Osteoblast (primary cell): ENCODE measurements at places on chromosomes 2 and 18. TPM values are rescaled to one million over a fixed set of nuclear protein-coding genes. Genes with fewer than 3 reads are reported as not detected.

Gene PSMD1
- total RNA-seq, result 112 TPM in 2 replicates

Gene DCDC2C
- total RNA-seq, result not detected in 2 replicates

Gene ACKR3
- total RNA-seq, result 18.8 and 26.8 TPM in 2 replicates

Gene COMMD1
- 44.5 and 51.8 TPM in 2 replicates for total RNA-seq
